ENCODE measurements at places on chromosomes 3 and 15.

DNA sequence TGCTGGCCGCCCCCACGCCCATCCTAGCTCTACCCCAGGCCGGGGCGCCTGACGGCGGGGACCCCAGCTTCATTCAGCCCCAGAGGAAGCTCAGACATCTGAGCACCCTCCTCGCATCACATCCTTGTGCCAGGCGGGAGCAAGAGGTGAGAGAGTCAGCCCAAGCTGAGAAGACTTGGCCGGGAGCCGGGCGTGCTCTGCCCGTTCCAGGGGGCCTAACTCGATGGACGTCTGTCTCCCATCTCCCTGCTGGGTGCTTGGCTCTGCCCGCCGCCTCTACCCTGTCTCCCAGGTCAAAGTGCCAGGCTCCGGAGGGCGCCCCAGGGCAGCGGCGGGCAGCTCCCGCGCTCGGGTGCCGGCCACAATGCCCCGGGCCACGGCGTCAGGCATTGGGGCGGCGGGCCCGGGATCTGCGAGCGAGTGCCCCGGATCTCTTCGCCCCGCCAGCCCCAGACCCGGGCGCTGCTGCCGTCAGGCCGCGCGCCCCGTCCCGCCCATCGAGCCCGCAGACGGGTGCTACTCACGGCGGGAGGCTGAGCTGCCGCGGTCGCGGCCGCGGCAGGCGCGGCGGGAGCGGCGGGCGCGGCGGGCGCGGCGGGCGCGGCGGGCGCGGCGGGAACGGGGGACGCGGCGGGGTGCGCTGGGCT is 388 bp downstream of the DAPK2 start:
- DNase-seq: no peak

GRCh38 chr15:57150066-57150865 is 226.0 kb upstream of the CGNL1 start:
- DNase-seq: no peak

DNA sequence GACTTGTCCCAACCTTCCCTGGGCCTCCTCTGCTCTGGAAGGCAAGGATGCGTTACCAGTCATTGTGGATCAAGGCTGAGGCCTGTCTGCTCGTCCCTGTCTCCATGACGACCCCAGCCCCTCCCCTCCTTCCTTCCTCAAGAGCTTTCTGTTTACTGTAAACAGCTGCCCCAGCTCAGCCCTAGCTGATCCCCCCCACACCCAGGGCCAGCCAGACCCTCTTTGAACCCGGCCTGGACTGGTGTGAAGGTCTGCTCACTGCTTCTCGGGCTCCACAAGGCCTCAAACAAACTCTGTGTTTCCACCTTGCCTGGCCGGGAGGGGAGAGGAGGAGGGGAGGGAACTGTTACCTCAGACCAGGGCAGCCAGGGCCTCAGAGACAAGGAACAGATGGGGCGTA is 16.9 kb downstream of the VPS18 start:
- peak; percentile 69 for DNase-seq

- DNase-seq: no peak
Observed at GRCh38 chr15:51390966-51391422, 49.5 kb downstream of the GLDN start.

DNA sequence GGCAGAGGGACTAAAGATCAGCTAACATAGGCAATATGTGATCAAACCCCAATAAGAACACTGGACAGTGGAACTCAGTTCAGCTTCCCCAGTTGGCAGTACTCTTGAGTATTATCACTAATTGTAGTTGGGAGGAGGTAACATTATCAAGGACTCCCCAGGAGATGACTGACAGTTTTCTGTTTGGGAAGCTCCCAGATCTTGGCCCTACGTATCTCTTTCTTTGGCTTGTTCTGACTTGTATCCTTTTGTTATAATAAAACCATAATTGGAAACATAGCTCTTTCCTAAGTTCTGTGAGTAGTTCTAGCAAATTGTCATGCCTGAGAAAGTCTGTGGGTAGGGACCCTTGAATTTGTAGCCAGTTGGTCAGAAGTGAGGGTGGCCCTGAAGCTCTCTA is 316.4 kb downstream of the ZNF621 start:
- no peak for DNase-seq

DNA sequence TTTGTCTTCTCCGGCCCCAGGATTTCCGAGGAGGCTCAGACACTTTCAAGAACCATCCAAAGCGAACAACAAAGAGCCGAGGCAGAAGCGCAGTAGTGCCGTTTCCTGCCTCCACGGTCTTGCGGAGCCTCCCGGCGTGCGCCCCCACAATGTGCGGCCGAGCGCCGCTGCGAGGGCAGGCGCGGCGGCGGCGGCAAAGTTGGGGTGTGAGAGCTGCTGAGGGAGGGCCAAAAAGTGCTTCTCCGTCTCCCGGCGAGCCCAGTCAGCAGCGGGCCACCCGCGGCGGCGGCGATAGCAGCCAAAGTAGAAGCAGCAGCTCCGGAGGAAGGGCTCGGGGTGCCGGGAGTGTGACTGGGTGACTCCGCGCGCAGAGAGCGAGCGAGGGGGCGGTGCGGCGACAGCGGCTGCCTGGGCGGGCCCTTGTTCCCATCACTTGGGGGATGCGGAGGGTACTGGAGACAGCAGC is 749.1 kb downstream of the ROBO1 start:
- DNase-seq: no peak

- no peak for DNase-seq
Observed at GRCh38 chr15:101578443-101578894, 73.7 kb downstream of the TM2D3 start.

GRCh38 chr3:162193148-162194095 is 696.8 kb downstream of the OTOL1 start:
- DNase-seq: no peak

GRCh38 chr15:68376447-68377060 is 55.4 kb downstream of the ITGA11 start:
- DNase-seq: no peak

- no peak for DNase-seq
Observed at GRCh38 chr3:183883291-183884096, 1.2 kb downstream of the PARL start.

DNA sequence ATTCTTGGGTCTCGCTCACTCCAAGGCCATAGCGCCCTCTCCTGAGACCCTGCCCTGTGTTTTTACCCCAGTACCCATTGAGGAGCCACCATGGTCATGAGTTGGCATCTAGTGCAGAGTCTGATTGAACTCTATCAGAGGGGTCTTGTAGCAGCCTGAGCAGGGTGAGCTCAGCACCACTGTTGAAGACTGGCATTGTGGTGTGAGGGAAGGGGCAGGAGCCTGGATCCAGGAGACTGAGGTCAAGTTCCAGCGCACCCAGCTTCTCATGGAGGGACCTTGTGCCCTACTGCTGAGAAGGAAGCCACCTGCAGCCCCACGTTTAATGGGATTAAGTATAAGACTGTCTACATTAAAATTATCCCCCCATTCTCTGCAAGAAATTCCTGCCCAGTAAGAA is 65.8 kb upstream of the LARS2 start:
- DNase-seq: no peak

- no peak for DNase-seq
Observed at GRCh38 chr15:38696109-38696727, 131.6 kb upstream of the RASGRP1 start.

DNA sequence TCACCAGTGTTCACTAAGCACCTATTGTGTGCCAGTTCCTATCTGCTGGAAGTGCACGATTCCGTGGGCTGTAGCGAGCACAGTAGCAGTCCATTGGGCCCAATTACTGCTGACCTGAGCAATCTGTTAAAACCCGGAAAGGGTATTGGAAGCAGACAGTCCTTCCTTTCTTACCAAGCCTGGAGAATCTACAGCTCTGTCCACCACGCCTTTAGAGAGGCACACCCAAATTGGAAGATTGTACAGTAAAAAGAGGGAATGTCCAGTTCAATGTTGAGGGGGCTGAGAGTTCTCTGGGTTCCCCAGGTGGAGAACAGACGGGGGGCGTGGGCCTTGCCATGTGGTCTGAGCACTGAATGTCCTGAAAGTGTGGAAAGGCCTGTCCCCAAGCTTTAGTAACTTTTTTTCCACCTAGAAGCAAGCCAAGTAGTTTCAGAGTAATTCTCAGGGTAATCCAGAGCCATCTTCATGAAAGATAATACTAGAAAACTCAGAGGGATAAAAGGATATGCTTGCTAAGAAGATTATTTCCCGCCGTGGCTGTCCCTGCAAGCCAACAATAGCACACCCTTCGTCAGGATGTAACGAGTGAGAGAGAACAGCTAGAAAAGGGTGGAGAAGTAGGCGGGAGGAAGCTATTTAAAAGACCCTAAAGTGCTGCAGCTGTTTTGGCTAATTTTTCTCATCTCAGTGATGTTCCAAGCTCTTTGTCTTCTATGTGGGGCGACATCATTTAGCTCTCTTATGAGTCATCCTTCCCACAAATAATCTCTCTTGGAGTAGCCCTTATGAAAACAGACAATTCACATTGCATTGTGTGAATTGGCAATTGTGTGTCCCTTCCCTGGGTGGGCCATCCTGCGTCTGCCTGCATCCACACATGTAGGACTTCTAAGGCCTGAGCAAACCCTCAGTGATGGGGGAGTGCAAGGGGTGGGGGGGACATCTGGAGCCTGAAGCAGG is 181.0 kb downstream of the ATG7 start:
- no peak for DNase-seq

DNA sequence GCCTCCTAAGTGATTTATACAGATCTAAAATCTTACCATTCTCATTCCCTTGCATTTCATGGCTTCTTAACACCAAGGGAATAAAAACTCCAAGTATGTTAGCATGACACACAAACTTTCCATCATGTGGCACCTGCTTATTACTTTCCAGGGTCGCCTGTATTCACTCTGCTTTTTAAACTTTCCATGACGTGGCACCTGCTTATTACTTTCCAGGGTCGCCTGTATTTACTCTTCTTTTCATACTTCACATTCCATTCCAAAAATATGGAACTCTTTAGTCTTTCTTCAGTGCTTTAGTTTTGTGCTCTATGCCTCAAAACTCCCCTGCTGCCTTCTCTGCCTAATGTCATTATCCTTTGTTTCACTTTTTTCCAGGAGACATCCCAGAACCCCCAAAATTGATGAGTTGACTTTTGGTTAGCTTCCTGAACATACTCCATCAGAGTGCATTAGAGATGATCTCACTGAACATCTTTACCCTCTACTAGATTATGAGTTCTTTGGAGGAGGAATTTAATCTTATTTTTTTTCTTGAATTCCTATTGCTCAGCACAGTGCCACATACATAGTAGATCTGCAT is 47.0 kb downstream of the CALML4 start:
- no peak for DNase-seq

GRCh38 chr3:195859061-195859845 is 47.5 kb upstream of the MUC4 start:
- peak; percentile 27 for DNase-seq

DNA sequence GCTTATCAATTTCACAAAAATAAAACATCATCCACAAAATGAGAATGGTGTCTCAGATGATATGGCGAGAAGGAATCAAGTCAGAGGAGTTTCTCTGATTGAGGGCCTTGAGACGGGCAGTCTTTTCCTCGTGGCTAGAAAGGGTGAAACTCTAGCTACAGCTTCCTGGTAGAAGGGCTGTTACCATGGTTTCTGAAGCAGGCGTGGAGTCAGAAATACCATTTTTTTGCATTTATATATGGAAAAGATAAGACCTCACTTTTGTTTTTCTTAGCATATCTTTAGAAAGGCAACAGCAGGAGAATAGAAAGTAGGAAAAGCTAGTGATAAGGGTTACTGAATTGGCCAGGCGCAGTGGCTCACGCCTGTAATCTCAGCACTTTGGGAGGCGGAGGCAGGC is 17.3 kb upstream of the SAMD7 start:
- no peak for DNase-seq

DNA sequence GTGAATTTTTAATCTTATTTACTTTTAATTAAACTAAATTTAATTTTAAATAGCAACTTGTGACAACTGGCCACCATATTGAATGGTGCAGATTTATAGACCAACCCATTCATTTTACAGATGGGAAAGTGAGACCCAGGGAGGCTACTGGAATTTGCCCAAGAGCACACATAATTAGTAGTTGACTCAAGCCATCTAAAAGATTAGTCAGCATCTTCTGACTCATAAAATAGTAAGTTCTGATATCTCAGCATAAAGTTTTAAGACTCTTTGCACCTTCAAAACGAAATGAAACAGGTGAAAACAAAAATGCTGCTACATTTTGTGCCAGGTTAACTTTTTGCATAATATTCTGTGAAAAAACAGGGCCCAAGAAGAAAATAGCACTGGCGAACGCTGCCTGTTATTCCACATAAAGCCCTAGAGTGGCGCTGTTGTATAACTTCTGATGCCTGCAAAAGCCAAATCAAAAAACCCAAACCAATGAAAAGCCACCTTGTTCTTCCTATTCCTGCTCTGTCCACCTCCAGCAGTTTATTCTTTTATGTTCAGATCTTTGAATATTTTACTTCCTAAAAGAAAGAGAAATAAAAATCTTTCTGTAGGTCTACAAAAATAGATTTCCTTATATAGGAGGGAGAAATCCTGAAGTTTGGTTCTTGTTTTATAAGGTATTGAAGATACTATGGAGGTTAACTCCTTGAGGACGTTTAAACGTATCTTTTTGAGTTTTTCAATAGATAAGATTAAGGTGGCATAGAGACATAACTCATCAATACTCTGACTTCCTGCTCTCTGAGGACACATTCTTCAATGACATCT is 62.8 kb downstream of the OTOL1 start:
- DNase-seq: no peak

DNA sequence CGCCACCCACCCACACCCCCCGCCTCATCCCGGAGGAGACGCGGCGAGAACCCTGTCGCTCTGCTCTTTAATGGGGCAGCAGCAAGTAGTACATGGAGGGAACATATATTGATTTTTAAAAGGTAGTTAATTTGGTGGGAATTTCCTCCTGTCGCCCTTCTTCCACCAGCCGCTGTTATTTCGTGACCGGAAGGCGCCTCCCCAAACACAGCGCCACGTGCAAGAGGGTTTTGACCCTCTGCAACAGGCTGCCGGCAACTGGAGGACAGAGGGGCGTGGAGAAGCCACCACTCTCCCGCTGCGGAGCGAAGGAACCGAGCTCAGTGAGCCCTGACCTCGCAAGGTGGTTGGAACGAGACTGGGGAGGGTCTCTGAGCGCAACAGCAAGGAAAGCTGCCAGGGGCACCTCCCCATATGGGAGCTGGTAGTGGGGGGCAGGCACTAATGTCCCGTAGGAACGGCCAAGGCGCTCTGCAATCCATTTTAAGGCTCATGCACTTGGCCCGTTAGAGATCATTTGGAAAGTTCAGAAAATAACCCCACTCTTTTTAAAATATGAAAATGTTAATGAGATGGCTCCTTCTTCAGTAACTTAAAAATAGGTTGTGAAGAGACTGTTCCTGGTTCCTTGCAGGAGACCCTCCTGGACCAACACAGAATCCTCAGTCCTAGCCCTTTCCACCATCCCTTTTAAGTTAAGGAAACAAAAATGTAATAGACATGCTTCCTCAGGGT is 4.3 kb downstream of the ONECUT1 start:
- no peak for DNase-seq

GRCh38 chr3:193553586-193553985 is 1.1 kb downstream of the ATP13A4 start:
- no peak for DNase-seq

All from renal cortex interstitium (tissue), 15 donors.